Hypothalamus (tissue), 51 donors: ENCODE measurements at places on chromosomes 4 and X.

DNA sequence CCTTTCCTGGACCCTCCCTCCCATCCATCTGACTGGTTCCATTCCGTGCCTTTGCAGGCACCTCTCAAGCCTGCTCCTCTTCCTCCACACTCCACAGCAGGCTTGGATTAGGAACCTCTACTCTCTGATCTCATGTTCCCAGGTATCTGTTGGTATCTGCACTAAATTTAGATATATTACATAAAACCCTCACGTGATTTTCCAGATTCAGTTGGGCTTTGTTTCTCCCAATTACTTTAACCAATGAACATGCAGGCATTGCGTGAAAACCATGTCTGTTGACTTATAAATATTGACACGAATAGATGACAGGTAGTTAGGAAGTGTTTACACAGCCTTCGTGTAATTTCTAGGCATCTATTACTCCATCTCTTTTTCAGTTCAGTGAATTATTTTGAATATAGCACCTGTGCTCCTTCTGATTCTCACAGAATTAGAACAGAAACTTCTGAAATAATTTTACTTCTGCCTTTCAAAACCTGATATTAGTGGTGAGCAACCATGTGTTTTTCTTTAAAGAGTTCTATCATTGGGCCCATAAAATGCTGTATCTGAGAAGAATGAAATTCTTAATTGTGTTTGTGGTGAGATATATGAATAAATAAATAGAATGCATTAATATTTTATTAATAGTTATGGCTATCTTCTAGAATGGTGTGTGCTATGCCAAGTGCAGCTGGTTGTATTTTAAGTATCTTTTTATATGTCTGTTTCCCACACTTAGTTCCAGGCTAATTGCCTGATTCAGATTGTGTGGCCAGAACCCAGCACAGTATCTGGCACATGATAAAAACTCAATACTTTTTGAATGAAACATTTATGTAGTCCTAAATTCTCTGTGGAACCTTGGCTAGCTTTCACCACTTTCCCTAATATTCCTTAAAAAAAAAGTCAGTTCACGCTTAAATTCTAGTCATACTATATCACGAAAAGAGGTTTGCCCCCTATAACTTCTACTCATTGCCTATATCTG, 304.8 kb downstream of the QDPR start:
- DNase-seq = no peak

GRCh38 chrX:155216940-155217440, 730 bp downstream of the VBP1 start:
- DNase-seq = no peak

DNA sequence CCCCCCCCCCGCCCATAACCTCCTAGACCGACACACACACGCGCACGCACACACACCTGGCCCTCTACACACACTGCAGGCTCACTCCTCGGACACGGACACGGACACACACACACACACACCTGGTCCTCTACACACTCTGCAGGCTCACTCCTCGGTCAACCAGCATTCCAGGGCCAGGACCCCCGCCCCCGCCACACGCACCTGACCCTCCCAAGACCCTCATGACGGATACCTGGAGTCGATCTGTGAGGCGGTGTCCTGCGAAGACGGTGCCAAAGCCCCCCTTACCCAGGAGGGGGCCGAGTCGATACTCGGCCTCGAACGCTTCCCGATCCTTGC, 552 bp downstream of the PIM2 start:
- DNase-seq = no peak

DNA sequence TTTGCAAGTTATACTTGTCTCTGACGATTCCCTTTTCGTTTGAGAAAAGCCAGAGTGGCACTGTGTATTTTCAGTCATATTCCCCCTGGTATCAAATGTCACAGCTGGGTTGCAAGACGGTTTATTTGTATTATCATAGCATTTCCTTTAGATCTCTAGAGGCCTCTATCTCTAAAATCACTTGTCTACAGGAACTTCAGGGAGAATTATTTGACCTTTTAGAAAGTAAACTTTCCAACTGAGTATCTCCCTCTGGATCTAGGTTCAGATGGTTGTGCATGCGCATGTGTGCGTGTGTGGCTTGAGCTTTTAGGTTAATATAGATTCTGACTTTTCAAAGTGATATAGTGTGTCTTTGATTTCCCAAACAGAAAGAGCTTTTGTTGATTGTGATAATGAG, 15.1 kb upstream of the TAB3 start:
- no peak for DNase-seq

DNA sequence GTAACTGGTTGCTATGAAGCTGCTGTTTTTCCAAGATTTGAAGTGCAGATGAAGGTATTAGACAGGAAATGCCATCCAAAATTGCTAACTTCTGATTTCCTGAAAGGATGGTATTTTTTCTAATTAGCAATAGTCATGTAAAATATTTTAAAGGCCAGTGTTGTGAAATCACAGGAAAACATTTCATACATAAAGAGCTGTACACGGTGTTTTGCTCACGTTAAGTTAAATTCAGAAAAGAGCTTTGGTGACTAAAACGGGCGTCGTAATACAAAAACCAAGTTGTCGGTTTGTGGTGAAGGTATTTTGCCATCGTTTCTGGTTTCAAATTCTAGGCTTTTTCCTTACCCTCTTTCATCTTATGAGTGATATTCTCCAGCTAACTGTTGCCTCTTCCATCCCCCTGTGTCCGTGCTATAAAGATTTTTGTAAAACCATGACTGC, 39.8 kb downstream of the AFF1 start:
- DNase-seq = no peak

- DNase-seq = no peak
These were observed 18.0 kb upstream of the TMSB4X start for GRCh38 chrX:12956704-12957534.

GRCh38 chr4:15151033-15151432, 148.8 kb downstream of the CPEB2 start:
- DNase-seq = no peak

- no peak for DNase-seq
These were observed 71.1 kb downstream of the IGSF1 start for GRCh38 chrX:131217989-131218388.

DNA sequence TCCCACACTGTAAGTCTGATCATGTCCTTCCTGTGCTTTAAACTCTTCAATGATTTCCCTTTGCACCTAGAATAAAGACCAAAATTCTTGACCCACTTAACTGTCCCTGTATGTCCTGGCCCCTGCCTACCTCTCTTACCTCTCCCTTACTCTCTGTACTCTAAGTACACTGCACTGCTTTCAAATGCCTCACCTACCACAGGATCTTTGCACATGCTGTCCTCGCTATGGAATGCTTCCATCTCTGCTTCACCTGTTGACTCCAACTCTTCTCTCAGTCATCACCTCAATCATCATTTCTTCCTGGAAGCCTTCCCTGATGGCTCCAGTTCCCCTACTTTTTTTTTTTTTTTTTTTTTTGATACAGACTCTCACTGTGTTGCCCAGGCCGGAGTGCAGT, 29.0 kb upstream of the SEPTIN6 start:
- DNase-seq = no peak

- no peak for DNase-seq
These were observed 224.2 kb upstream of the EMCN start for GRCh38 chr4:100742045-100742444.

DNA sequence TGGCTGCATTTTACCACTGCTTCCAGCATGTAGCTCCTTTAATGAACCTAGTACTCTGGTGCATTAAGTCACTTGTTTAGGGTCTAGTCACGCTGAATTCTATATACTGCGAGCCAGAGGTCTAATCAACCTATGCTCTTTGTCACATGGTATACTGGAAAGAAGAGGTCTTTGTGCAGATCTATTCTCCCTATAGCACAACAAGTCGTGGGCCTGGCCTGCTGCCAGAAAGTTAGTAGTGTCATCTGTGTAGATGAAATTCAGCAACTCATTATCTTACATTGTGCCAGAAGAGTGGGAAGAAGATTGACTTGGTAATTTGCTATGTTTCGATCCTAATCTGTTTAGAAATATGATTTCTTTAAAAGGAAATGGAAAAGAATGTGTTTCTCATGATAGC, 80.8 kb downstream of the AWAT2 start:
- DNase-seq = no peak

DNA sequence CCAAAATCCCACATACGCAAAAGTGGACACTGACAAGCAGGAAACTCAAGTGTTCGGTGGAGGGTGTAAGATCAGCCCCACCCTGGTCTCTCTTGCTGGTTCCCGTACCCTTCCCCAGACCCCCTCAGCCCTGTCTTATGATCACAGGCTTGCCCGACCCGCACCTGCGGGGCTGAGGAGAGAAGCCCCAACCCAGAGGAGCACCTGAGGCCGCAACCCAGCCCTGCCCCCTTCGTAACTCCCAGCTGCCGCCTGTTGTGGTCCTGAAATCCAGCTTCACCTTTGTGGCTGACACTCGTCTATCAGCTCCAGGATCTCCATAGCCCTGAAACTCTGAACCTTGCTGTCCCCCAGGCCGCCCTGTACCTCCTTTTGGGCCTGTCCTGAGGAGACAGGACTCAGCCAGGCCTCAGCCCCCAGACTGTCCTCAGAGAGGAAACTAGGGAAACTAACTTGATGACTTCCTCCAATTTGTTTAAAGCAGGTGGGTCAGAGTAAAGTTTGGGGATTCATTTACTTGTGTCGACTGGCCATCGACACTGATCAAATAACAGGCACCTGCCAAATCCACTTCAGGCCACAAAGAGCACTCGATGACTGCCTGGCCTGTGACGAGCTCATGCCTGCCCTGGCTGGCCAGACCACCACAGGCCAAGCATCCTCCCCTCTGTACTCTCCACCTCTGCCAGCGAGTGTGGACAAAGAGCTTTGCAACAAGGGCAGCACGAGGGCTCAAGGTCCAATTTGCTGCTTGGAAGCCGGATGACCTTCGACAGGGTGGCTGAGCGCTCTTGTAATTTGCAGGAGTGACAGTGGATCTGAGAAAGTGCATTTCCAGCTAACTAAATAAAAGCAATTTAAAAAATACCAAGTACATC, 19.3 kb downstream of the DCTD start:
- no peak for DNase-seq

DNA sequence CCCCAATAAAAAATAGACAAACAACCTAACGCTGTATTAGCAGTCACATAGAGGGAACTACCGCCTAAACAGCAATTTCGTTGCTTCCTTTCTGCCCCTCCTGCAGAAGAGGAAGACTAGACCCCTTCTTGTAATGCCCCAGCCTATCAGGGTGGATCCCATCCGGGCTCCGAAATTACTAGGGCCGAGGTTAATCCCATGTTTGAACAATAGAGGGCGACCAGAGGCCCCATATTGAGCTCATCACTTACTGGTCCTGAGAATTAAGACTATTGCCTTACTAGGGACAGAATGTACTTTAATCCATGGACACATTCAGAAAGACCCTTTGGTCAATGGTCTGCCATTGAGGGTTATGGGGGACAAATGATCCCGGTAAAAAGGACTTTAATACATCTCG, 11.8 kb upstream of the ZNF630 start:
- no peak for DNase-seq

DNA sequence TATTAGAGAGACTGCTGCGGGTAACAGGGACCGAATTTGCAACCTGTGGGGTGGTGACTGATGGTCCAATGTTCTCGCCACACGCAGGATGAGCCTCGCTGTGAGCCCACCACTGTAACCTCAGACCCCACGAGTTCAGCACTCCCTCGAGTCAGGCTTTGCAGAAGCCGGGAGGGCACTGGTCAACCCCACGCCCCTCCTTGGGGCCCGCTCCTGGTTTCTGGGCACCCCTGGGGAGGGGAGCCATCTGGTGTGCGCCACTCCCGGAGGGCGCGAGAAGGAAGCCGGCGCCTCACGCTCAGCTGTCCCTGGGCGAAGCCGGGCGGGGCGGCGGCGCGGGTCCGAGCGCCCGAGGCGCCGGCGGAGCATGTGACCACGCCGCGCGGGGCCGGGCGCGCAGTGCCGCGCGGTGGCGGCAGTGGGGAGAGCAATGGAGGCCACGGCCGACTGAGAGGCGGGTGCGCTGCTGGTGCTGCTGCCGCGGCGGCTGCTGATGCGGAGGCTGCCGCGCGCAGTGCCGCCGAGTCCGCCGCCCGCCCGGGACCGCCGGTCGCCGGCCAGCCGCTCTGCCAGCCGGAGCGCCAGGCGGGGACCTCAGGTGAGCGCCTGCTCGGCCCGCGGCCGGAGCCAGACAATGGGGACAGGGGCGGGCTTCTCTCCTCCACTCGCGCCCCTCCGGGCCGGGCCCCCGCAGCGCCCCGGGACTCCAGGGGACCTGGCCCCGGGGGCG, 100.1 kb downstream of the CEP135 start:
- DNase-seq = peak; percentile 63

DNA sequence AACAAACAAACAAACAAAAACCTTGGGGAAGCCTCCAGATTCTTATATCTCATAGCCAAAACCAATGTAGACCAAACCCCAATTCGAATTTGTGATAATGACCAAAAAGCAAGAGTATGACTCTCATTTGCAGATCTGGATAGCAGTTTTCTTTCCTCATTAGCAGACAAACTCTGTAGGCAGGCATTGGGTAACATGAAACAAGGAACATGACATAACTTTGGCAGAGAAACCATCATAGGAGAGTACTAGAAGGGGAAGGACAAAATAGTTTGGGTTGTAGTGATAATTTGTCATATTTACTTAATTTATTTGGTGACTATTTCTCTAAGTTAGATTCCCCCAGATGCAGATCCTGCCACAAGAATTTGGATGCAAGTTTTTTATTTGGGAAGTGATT, 187.8 kb downstream of the MID1IP1 start:
- no peak for DNase-seq

DNA sequence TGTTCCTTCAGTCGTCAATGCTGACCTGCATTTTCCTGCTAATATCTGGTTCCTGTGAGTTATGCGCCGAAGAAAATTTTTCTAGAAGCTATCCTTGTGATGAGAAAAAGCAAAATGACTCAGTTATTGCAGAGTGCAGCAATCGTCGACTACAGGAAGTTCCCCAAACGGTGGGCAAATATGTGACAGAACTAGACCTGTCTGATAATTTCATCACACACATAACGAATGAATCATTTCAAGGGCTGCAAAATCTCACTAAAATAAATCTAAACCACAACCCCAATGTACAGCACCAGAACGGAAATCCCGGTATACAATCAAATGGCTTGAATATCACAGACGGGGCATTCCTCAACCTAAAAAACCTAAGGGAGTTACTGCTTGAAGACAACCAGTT, 12.6 kb downstream of the TLR8 start:
- no peak for DNase-seq

- no peak for DNase-seq
These were observed 384.9 kb downstream of the CENPC start for GRCh38 chr4:67160394-67160793.

DNA sequence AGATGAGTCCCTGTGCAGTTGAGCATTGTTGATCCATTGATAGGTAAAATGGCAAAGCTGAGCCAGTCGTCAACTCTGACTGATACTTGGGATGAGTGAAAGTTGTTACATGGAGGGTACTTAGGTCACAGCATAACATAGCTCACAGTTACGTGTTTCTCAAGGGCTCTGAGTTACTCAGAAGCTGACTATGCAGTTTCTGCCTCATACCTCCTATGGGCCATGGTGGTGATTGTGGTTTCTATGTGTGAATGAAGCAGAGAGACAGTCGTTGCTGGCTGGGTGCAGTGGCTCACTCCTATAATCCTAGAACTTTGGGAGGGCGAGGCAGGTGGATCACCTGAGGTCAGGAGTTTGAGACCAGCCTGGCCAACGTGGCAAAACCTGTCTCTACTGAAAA, 30.8 kb downstream of the FRMPD3 start:
- DNase-seq = no peak
